ENCODE measurements at places on chromosomes 13 and 19. TPM values are rescaled to one million over a fixed set of nuclear protein-coding genes. Genes with fewer than 3 reads are reported as not detected.

Gene SIGLEC14
- total RNA-seq, result not detected

Gene IFI30
- 51.9 TPM for total RNA-seq

Gene VAV1
- total RNA-seq, result 5.3 TPM

Gene ZNF493
- 3.9 TPM for total RNA-seq

Gene TBXA2R
- not detected for total RNA-seq

Gene ICAM4
- not detected for total RNA-seq

Gene HMG20B
- 142 TPM for total RNA-seq

Gene PCDH17
- total RNA-seq, result not detected

Gene ZNF177
- total RNA-seq, result 0.17 TPM

Gene ZNF677
- total RNA-seq, result not detected

Gene CBLC
- total RNA-seq, result not detected

Gene SBK2
- not detected for total RNA-seq

Gene CADM4
- 15.0 TPM for total RNA-seq

Gene NKPD1
- not detected for total RNA-seq

Gene WDR83
- total RNA-seq, result 20.6 TPM

Gene VSTM2B
- total RNA-seq, result not detected

Gene PRSS57
- total RNA-seq, result not detected

Gene ZNF628
- 1.9 TPM for total RNA-seq

Gene RGL3
- 3.3 TPM for total RNA-seq

Gene CLEC17A
- not detected for total RNA-seq

Gene ZNF649
- not detected for total RNA-seq

Gene UBAC2
- total RNA-seq, result 76.7 TPM

Gene LPAR2
- 7.6 TPM for total RNA-seq

Gene HAUS8
- 24.2 TPM for total RNA-seq

Gene PGLYRP2
- total RNA-seq, result not detected

Gene GARIN5B
- not detected for total RNA-seq

Gene PTOV1
- 143 TPM for total RNA-seq

Gene SLC10A2
- not detected for total RNA-seq

Gene GNG7
- total RNA-seq, result 0.38 TPM

Gene PTH2
- not detected for total RNA-seq

Gene KLHL1
- total RNA-seq, result not detected

Gene CNN1
- not detected for total RNA-seq

Gene COQ8B
- total RNA-seq, result 159 TPM

Gene ZNF709
- 1.1 TPM for total RNA-seq

Gene BEST2
- total RNA-seq, result not detected

Gene ADAMTS10
- 1.2 TPM for total RNA-seq

Gene GRK1
- not detected for total RNA-seq

Gene JSRP1
- total RNA-seq, result not detected

Gene ALG5
- total RNA-seq, result 10.6 TPM

Gene CEACAM21
- total RNA-seq, result not detected
